CD4-positive, alpha-beta memory T cell (primary cell): ENCODE measurements at places on chromosomes 1 and 21. TPM values are rescaled to one million over a fixed set of nuclear protein-coding genes. Genes with fewer than 3 reads are reported as not detected.

The RAP1A gene
- total RNA-seq = 134 TPM

The SIM2 gene
- not detected for total RNA-seq

The DCDC2B gene
- total RNA-seq = not detected

The RPE65 gene
- total RNA-seq = not detected

The TLCD4 gene
- 0.12 TPM for total RNA-seq

The CYP4A22 gene
- total RNA-seq = not detected

The IQCC gene
- total RNA-seq = 2.7 TPM

The TRIM63 gene
- not detected for total RNA-seq

The C8A gene
- total RNA-seq = not detected

The PLA2G4A gene
- total RNA-seq = 0.25 TPM

The SPATA46 gene
- not detected for total RNA-seq

The CD55 gene
- 77.3 TPM for total RNA-seq

The CD101 gene
- total RNA-seq = 2.1 TPM

The C1QB gene
- total RNA-seq = 2.9 TPM

The KCND3 gene
- total RNA-seq = not detected

The CLCN6 gene
- 20.9 TPM for total RNA-seq

The LHX4 gene
- total RNA-seq = not detected

The FAM89A gene
- total RNA-seq = 8.7 TPM

The SYT6 gene
- total RNA-seq = not detected

The PTGER3 gene
- total RNA-seq = not detected

The CATSPERE gene
- total RNA-seq = 1.4 TPM

The ACKR1 gene
- not detected for total RNA-seq

The TMEM79 gene
- total RNA-seq = 16.8 TPM

The TSPEAR gene
- not detected for total RNA-seq

The GPR153 gene
- 0.33 TPM for total RNA-seq
